ENCODE measurements at places on chromosomes 12 and 14. TPM values are rescaled to one million over a fixed set of nuclear protein-coding genes. Genes with fewer than 3 reads are reported as not detected.

DNA sequence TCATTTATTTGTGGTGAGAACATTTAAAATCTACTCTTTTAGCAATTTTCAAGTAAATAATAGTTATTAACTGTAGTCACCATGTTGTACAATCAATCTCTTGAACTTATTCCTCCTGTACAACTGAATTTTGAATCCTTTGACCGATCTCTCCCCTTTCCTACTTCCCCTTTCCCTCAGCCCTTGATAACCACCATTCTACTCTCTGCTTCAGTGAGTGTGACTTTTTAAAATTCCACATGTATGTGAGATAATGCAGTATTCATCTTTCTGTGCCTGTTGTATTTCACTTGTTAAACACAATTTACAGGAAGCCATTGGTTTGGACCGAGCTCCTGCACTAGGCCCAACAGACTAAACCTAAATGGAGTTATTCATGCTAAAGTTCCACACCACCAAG, 458.9 kb upstream of the PDE3A start:
- H3K4me3 ChIP-seq, result no peak overlapping the region
- no peaks in the 10 kb centered on the region for H3K4me1 ChIP-seq
- H3K27me3 ChIP-seq, result 0 out of 2 replicates have a peak, but pooled peaks cover 4% of the 10 kb centered on the region
- H3K27ac ChIP-seq, result no peak overlapping the region
- no peaks in the 10 kb centered on the region for H3K36me3 ChIP-seq
- DNase-seq, result no peak

DNA sequence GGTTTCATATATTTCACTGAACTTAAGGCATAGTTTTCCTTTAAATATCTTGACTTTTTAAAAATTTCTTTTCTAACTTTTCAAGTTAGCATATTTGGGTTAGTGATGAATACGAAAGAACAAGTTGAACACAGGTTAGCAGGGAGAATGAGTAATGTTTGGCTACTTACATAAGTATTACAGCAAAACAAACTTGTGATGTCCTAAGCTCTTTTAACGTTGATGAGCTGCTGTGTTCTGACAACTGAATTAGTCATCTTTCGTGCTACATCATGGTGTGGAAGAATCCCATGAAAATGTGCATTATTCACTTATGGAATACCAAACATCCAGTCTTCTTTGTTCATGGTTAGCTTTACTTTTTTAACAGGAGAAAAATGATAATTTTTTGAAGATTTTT, 36.3 kb upstream of the PDZRN4 start:
- no peak overlapping the region for H3K4me3 ChIP-seq
- no peaks in the 10 kb centered on the region for H3K4me1 ChIP-seq
- DNase-seq, result peak; percentile 61
- H3K27ac ChIP-seq, result no peak overlapping the region

DNA sequence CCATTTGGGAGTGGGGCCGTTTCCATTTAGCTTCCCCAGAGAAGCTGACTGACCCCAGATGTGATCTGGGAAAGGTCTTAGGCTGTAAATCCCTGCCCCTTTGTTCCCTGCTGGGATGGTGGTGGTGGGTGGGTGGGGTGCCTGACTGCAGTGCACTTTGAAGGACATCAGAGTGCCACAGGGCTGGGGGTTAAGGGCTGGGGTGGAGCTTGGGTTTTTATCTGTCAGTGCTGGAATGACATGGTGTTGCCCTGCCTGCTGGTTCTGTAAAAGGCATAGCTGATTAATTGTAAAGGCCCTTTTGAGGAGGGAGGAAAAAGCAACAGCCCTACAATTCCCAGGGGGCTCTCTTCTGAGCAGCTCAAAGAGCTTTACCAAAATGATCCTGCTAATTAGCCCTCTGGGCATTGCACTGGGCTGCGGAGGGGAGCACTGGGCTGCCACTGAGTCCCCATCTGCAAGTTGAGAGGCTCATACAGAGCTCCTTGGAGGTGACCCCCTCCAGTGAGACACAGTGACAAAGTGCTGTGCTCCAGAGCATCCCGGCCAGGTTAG, 21.1 kb downstream of the PLEKHG3 start:
- H3K4me1 ChIP-seq, result peaks cover 58% of the 10 kb centered on the region
- DNase-seq, result no peak
- H3K36me3 ChIP-seq, result peaks cover 10% of the 10 kb centered on the region
- no peak overlapping the region for H3K4me3 ChIP-seq

DNA sequence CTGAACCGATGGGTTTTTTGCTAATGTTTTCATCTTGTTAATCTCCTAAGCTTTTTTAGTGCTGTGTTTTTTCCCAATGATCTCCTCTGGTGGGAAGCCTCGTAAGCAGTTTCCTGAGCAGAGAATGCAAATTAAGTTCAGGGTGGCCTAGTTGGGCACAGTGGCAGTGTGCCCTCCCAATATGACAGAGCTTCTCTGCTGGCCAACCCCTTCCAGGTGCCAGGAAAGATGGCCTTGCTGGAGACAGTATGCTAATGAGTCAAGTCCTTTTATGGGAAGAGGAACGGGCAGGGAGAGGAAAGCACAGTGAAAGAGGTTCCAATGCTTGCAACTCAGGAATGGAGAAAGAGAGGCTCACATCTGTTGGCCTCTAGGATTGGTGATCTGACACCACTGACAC, 115.8 kb downstream of the GCH1 start:
- no peak overlapping the region for H3K4me3 ChIP-seq
- H3K27me3 ChIP-seq, result no peaks in the 10 kb centered on the region
- H3K27ac ChIP-seq, result no peak overlapping the region

The SOX5 gene
- total RNA-seq, result not detected

The CELA1 gene
- total RNA-seq, result not detected

The DGKA gene
- total RNA-seq, result 41.5 TPM

The C12orf50 gene
- not detected for total RNA-seq
